RWPE1 (cell line): ENCODE measurements at places on chromosomes 3 and 15.

- no peak for DNase-seq
Observed at GRCh38 chr3:35201211-35201610, 438.1 kb upstream of the ARPP21 start.

DNA sequence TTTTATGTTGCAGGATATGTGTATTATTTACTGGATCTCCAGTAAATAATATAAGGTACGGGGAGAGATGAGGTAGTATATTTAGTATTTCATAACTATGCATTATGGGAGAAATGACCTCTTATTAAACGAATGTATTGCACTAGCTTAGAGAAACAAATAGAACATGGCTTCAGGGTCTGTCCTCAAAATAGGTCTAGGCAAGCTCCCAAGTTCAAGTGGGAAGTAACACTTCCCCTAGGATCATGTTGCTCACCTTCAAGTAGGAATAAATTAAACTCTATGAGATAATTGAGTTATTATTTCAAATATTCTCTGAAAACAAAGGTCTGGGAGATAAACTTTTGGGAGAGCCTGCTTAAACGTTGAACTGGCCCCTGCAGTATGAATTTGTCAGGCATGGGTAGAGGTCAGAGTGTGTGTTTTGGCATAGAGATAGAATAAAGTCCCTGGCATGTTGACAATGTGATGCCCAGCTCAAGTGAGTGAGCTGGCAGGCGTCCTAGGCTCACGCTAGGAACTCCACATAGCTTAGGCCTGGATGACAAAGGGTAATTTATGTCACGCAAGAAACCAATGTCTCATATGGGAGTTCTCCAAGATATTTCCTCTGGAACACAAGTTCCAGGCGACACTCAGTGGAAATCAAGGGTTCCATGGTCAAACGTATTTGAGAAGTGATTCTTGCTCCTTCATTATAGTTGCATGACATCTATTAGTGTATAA, 236.8 kb downstream of the CACNA2D3 start:
- no peak for DNase-seq

DNA sequence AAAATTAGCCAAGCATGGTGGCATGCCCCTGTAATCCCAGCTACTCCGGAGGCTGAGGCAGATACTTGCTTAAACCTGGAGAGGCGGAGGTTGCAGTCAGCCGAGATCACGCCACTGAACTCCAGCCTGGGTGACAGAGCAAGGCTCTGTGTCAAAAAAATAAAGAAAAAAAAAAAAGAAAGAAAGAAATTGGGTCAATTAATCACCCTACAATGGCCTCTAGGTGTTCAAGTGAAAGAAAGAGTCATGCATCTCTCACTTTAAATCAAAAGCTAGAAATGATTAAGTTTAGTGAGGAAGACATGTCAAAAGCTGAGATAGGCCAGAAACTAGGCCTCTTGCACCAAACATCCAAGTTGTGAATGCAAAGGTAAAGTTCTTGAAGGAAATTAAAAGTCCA, 44.9 kb upstream of the GSK3B start:
- no peak for DNase-seq

DNA sequence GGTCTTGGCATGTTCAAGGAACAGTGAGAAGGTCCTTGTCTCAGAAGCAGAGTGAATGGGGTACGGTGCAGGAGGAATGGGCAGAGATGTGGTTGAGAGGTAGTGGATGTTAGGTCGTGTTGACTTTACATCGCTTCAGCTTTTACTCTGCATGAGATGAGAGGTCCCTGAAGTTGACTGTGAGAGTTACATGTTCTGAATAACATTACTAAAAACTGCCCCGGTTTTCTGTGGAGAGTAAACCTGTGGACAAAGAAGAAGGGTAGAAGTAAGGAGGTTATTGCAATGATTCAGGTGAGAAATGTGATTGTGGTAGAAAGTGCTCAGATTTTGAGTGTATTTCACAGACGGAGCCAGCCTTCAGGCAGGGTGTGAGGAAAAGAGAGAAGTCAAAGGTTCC, 105.6 kb downstream of the ARNT2 start:
- DNase-seq: no peak

DNA sequence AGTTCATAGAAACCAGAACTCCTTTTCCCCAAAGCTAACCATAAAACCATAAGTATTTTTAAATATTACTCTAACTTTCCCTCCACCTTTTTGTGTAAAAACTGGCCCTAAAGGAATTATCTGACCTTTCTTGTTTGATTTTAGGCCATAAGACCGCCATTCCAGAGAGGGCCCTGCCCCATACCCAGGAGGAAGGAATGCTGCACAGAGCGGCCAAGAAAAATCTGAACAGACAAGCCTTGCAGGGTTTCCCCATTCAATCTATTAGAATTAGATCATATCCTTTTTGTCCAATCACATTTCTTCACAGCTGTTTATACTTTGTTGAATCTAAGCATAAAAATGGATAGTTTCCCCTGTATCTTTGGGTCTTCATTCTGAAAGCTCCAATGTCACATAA, 97.1 kb downstream of the B3GALNT1 start:
- DNase-seq: no peak
